ENCODE measurements at places on chromosomes 6 and 20. TPM values are rescaled to one million over a fixed set of nuclear protein-coding genes. Genes with fewer than 3 reads are reported as not detected.

ZSWIM3 gene
- total RNA-seq, result 2.8 TPM

GRCh38 chr6:138539876-138540275 is 40.6 kb upstream of the NHSL1 start:
- no peak for DNase-seq

- DNase-seq, result no peak
These were observed 5.2 kb upstream of the SAMHD1 start for GRCh38 chr20:36956674-36957073.

DNA sequence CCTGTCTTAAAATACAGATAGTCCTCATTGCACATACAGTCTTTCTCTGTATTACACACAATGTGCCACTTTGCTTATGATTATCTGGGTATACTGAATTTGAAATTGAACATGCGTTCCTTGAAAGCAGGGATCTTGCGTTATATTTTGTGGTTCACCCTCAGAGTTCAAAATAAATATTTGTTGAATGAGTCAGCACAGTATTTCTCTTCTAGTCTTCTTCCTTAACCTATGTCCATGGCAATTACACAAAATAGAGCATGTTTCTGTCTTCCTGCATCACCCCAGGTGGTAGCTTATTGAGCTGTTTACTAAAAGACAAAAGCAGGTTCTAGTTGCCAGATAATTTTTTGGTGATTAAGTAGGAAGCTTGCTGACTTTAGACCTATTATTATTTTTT is 272.9 kb upstream of the FERMT1 start:
- no peak for DNase-seq

DNA sequence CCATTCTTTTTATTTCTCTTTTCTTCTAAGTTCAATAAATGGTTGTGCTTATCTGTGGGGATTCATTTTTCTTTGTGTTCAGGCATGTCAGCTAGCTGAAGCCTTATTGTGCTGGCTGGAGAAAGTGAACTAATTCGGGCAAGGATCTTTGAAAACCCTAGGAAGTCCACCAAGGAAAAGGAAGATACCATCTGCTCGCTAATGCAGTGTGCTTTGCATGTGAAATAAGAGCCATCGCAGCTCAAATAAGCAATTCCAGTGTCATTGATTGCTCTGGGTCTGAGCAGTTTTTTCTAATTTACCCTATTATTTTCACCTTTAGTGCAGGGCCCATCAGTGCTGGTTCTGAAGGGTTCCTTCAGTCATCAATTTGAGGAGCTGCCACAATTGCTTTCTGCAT is 309.4 kb upstream of the SOX4 start:
- no peak for DNase-seq

DNA sequence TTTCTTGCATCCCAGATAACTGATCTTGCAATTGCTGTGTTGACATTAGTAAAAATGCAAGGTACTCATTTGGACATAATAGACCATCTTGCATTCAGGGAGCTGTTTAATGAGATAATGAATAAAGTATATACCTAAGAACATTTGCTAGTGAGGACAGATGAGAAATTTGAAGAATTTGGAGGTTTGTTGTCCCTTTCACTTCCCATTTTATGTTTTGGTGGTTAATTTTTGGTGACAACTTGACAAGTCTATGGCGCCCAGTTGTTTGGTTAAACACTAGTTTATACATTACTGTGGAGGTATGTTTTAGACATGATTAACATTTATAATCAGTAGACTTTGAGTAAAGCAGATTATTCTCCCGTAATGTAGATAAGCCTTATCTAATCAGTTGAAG is 300.2 kb upstream of the SYNCRIP start:
- no peak for DNase-seq

- peak; percentile 24 for DNase-seq
These were observed 8.2 kb downstream of the PRPH2 start for GRCh38 chr6:42714098-42714761.

DNA sequence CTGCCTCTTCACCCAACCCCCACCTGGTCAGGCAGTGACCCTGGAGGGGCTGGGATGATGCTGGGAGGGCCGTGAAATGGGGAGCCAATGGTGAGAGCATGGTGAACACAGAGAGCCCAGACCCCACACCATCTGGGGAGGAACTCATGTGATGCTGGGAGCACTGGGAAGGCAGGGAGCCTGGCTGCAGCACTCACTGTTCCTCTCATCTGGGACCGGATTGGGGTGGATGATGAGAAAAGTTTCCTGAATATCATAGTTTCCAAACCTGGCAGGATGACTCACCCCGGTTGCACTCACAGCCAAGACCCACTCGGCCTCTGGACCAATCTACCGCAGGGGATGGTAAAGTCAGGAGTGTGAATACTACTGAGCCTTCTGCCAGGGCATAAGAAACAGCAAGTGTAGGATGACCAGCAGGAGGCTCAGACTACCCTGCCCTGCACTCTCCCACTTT is 21.8 kb downstream of the ULBP1 start:
- no peak for DNase-seq

TINAG gene
- total RNA-seq, result not detected

GRCh38 chr6:138403801-138404665 is at the start of gene HEBP2:
TSS of gene HEBP2 (plus strand) at chr6:138404223. CDS start at chr6:138404496, 273 bp downstream.
- peak; percentile 67 for DNase-seq

DNA sequence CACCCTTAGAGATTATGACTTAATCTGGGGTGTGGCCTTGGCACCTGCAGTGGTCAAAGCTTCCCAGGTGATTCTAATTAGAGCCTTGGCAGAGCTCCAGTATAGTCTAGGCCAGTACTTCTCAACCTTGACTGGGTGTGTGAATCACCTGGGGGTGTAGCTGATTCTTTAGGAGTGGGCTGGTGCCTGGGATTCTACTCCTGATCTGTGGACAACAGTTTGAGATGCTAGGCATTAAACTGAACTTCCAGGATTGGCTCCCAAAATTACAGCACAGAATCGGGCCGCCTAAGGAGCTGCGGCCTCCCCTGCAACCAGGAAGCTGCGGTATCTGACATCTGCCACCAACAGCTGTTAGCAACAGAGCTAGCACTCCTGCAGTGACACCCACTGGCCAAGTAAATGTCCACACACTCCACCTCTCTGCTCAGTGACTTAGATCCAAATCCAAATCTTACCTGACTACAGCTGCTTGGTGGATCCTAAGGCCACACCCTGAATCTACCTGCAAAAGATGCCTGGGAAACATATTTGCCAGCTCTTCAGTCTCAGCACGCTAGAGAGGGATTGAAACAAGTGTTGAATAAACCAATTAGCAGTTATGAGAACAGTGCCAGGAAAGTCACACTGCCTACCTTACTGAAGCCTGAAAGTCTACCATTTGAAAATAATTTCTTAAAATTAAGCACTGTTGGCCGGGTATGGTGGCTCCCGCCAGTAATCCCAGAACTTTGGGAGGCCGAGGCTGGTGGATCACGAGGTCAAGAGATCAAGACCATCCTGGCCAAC is 126.7 kb downstream of the UNC5CL start:
- no peak for DNase-seq

DNA sequence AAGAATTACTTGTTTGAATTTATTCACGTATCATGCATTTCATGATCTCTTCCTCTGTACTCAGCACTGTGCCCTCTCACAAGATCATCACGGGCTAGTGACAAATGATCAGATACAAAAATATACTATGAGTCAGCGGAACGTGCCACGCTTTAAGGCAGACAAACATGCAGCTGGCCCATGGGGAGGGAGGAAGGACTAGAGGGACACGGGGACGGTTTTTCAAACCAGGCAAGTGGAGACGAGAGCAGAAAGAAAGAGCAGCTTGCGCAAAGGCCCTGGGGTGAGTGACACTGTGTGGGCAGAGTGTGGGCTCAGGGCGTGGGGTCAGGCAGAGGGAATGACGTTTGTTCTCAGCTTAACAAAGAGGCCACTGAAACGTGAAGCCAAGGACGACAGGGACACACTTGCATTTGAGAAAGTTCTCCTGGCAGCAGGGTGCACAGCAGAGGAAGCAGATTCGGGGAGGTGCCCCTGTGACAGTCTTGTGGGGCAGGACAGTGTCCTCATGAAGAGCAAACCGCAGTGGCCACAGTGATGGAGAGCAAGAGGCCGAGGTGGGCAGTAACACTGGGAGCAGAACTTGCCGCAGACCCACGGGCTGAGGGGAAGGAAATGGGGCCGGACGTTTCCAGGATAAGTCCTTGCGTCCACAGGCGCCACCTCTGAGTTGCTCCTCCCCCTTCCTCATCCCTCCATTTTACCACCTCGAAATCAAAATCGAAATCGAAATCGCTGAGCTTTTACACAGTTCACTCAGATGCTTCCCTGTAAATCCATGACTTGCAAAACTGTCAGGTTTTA is 6.9 kb upstream of the RPS6KA2 start:
- DNase-seq, result peak; percentile 30
